Erythroblast (primary cell): ENCODE measurements at places on chromosomes 5 and 9.

- peak; percentile 57 for DNase-seq
Observed at GRCh38 chr9:133375116-133375723, 640 bp downstream of the SURF4 start.

DNA sequence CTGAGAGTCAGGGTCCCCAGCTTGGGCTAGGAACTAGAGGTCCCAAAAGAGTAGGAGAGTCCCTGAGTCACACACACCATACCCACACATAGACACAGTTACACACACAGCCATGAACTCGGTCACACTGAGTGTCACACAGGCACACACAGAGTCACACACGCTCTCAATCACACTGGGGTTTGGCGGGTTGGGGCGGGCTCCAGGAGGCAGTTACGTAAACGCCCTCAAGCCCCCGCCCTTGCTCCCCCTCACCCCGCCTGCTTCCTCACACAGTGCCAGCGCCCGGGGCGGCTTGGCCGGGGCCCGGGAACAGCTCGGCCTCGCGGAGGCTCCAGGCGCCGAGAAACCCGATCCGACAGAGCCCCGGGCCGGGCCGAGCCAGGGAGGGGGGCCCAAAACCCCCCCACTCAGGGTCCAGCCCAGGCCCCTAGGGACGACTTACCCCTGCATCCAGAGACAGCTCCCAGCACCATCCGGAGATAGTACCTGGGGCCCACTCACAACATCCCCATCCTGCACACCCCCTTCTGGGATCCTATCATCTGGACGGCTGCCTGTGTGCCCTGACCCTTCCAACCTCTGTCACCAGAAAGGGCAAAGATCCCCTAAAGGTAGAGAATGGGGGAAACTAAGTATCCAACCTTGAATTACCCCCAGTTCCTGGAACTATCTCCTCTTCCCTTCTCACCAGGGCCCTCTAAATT lies 3.5 kb upstream of the CNTFR start:
- no peak for DNase-seq

GRCh38 chr5:159704160-159704559 lies 212.1 kb upstream of the ADRA1B start:
- DNase-seq: no peak

DNA sequence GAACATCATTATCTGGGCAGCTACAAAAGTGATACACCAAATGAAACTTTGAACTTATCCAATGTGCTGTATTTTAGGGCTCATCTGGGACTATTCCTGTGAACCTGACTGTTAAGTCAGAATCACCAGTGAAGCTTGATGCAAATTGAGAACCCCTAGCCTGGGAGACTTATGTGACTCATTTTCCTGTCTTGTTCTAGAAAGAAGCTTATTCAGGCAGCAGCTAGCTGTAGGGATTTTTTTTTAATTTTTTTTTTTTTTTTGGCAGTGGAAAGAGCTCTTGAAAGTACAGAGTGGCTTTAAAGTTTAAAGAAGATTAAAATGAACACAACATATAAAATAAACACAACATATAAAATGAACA lies 81.1 kb upstream of the TNFAIP8 start:
- DNase-seq: no peak

DNA sequence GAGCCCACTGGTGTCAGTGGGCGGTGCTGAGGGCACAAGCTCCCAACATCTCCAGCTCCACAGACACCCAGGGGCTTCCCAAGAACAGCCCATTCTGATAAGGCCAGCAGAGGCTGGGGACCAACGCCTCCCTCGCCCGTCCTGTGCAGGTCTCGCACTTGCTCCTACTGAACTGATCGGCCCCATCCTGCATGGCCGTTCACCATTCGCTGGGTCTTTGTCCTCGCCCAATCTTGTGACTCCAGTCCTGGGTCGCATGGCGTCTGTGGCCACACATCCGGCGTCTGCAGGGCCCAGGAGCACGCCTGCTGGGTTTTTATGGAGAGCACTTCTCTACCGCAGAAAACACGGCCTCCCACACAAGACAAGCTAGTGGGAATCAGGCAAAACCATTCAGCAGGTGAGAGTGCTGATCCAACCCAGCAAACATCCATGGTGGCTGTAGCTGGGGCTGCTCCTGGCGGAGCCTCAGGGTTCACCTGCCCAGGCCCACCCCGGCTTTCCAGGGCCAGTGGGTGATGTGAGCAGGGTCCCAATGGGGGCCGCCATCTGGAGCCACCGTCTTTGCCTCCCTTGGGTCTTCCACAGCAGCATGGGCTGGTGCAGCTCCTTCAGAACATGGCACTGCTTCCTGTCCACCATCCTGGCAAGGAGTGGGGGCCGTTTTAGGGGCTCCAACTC lies 7.4 kb downstream of the LRRC14B start:
- no peak for DNase-seq

DNA sequence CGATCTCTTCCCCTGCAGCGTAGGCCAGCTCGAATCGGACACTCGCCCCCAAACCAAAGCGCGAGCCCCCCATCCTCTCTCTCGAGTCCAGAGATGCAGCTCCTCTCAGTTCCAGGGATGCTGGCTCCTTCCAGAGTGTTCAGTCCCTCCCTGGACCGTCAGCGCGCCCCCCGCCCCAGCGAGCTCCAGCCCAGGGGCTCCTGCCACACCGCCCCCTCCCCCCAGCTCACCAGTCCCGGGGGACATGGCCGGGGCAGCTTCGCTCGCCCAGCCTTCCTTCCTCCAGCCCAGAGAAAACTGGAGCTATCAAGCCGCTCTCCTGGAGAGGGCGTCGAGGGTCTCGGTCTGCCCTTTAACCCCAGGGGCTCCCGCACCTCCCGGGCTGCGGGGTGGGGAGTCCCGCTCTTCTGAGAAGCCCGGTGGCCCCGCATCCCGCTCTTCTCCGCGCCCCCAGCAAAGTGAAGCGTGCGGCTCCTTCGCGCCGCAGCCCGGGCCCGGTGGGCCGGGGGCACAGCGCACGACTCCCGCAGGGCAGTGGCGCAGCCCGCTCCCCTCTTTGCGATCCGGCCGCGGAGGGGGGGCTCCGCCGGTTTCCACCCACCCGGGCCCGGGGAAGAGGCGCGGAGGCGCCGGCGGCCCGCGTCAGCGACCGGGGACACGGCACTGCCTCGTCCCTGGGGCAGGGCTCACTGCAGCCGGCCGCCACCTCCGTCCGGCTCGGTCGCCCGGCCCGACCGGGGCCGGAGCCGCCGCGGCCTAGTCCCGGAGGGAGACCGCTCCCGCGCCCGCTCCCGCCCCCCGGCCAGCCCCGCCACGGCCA lies 587 bp downstream of the MIER3 start:
- peak; percentile 58 for DNase-seq

DNA sequence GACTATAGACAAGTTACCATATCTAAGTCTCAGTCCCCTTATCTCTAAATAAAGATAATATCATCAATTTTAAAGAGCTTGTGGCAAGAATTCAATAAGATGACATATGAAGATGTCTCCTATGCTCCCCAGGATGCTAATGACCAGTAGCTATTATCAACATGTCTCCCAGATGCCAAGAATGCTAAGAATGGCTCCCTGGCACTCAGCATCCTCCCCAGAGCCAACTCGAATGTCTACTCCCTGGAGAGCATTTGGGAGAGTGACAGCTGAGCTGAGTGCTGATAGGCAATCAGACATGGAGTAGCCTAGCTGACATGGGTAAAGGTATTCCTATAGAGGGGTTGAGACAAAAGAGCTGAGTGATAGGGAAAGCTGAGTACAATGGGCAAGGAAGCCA lies 15.9 kb downstream of the P4HA2 start:
- DNase-seq: no peak

GRCh38 chr9:96585426-96585825 lies 34.2 kb downstream of the CDC14B start:
- no peak for DNase-seq

- no peak for DNase-seq
Observed at GRCh38 chr5:31023105-31023504, 170.4 kb upstream of the CDH6 start.

GRCh38 chr5:59321642-59322041 lies 571.9 kb downstream of the PDE4D start:
- DNase-seq: no peak

GRCh38 chr9:121206516-121207370 lies 5.1 kb upstream of the RAB14 start:
- no peak for DNase-seq

- DNase-seq: no peak
Observed at GRCh38 chr9:108331596-108331995, 524.2 kb downstream of the ACTL7B start.

DNA sequence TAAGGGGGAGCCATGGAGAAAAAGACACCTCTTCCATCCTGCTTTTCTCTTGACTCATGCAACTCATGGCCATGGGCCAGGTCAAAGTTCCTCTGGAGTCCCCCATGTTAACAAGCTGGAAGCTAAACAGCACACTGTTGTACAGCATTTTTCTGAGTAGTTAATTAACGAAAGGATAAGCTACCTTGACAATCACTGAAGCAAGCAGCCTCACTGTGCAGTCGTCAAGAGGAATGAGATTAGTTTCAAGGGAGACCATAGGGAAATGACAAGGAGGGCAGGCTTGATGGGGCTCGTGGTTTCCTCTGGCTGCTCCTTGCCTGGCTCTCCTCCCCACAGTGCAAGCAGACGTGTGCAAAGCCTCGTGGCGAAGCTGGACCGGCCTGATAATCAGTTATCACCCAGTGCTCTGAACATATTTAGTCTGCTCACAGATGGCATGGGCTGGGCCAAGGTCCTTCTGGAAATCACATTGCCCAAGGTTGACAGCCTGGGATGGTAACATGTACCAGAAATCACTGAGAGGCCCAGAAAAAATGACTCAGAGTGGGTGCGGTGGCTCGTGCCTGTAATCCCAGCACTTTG lies 209.5 kb downstream of the SLIT3 start:
- DNase-seq: peak; percentile 24

DNA sequence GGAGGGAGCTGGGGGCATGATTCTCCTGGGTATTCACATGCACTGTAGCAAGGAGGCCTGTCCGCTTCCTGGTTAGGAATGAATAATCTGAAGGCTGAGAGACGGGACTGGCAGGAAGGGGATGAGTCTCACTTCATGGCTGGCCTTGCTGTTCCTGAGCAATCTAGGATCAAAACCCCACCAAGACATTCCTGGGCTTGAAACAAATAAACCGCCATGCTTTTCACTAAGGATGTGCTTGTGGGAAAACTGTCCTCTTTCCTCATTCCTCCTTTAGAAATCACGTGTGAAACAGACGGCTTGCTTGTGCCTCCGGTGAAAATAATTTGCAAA lies 132.8 kb downstream of the MACROH2A1 start:
- no peak for DNase-seq

DNA sequence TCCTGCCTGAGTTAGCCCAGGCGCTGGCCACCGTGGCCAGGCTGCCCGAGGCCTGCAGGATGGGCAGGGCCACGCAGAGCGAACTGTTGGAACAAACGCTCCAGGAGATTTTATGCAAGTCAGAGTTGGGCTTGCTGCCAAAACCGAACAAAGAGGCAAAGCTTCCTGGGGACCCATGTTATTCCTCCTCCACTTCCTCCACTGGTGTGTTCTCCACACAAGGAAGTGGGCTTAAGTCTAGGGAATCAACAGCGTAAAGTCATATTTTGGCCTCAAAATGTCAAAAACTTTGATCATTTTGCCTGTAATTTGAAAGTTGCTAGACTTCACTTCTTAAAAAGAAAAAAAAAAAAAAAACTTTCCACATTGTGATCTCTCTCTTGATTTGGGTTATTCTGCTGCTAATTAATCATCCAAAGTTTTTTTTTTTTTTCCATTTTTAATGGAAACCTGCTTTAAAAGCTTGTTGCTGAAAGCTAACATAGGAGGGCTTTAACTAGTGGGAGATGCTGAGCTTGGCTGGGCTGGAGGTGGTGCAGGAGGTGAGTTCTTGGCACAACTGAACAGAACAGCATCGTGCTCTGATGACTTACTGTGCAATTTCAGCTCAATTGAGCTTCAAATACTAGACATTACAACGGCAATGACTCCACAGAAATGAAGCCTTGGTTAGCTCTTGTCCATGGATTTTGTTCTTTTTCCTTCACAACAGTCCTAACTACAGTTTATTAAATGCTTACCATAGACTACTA lies 73.0 kb downstream of the PTPDC1 start:
- DNase-seq: peak; percentile 72

- DNase-seq: no peak
Observed at GRCh38 chr9:121972501-121972981, 120.6 kb downstream of the TTLL11 start.
